ENCODE measurements at places on chromosomes 7 and 10. TPM values are rescaled to one million over a fixed set of nuclear protein-coding genes. Genes with fewer than 3 reads are reported as not detected.

The OPN1SW gene
- total RNA-seq = not detected

The MYL10 gene
- total RNA-seq = not detected

The SLK gene
- total RNA-seq = 26.7 TPM

The COBL gene
- not detected for total RNA-seq

The CYP2C19 gene
- total RNA-seq = not detected

The LRRC4 gene
- total RNA-seq = 0.16 TPM

- DNase-seq = no peak
- peak overlapping the region; percentile 45 for H3K27ac ChIP-seq
- peaks cover 67% of the 10 kb centered on the region for H3K4me1 ChIP-seq
- no peaks in the 10 kb centered on the region for H3K27me3 ChIP-seq
Observed at GRCh38 chr10:22672319-22673090, 41.9 kb downstream of the PIP4K2A start.

- H3K36me3 ChIP-seq = peaks cover 57% of the 10 kb centered on the region
- peaks cover 54% of the 10 kb centered on the region for H3K4me1 ChIP-seq
- H3K27ac ChIP-seq = peak overlapping the region; percentile 97
- H3K27me3 ChIP-seq = no peaks in the 10 kb centered on the region
- DNase-seq = peak; percentile 74
- H3K4me3 ChIP-seq = peak overlapping the region; percentile 94
Observed at GRCh38 chr7:100221231-100221718, 1.5 kb downstream of the PVRIG start.

- H3K4me1 ChIP-seq = no peaks in the 10 kb centered on the region
- no peak for DNase-seq
- no peak overlapping the region for H3K27ac ChIP-seq
- H3K4me3 ChIP-seq = no peak overlapping the region
- peaks cover 26% of the 10 kb centered on the region for H3K27me3 ChIP-seq
- H3K36me3 ChIP-seq = no peaks in the 10 kb centered on the region
Observed at GRCh38 chr7:1672851-1673486, 2.9 kb downstream of the ELFN1 start.

DNA sequence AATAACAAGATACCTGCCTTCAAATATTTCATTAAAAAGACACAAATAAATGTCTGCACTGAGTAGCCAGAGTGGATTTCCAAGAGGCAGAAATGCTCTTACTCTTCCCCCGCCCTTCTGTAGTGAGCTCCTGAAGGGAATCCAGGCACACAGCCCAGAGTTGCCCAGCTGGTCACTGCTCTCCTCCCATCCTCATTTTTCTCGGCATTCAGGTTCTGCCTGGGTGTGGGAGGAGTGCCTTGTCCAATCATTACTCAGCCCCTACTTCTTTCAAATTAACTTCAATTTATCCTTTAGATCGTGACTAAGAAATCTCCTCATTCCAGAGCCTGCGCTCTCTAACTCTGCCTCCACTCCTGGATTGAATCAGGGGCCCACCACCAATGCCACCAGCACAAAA is 12.2 kb downstream of the CCDC6 start:
- no peaks in the 10 kb centered on the region for H3K27me3 ChIP-seq
- no peak overlapping the region for H3K27ac ChIP-seq
- no peak for DNase-seq
- H3K36me3 ChIP-seq = peaks cover 25% of the 10 kb centered on the region
- H3K4me1 ChIP-seq = peaks cover 45% of the 10 kb centered on the region

- H3K4me1 ChIP-seq = no peaks in the 10 kb centered on the region
- no peak overlapping the region for H3K27ac ChIP-seq
- DNase-seq = no peak
- H3K36me3 ChIP-seq = no peaks in the 10 kb centered on the region
- no peaks in the 10 kb centered on the region for H3K27me3 ChIP-seq
Observed at GRCh38 chr7:29424295-29424983, 139.2 kb upstream of the PRR15 start.

DNA sequence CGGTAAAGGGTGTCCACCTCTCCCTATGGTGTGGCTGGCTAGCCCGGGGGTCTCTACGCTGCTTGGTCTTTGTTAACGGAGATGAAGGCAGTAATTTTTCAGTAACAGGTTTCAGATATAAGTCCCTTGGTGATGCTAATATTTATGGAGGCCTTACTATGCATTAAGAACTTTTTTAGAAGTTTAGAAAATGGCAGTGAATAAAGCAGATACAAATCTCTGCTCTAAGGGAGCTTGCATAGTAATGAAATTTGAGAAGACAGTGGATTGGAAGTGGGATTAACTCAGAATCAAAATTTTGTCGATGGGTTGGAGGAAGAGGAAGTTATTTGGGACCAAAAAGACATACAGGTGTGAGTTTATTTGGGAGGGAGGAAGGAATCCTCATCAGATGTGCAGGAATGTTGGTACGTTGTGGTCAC is 445 bp downstream of the SSBP1 start:
- peaks cover 48% of the 10 kb centered on the region for H3K36me3 ChIP-seq
- peak overlapping the region; percentile 93 for H3K27ac ChIP-seq
- no peaks in the 10 kb centered on the region for H3K27me3 ChIP-seq
- DNase-seq = no peak
- H3K4me1 ChIP-seq = peaks cover 23% of the 10 kb centered on the region

DNA sequence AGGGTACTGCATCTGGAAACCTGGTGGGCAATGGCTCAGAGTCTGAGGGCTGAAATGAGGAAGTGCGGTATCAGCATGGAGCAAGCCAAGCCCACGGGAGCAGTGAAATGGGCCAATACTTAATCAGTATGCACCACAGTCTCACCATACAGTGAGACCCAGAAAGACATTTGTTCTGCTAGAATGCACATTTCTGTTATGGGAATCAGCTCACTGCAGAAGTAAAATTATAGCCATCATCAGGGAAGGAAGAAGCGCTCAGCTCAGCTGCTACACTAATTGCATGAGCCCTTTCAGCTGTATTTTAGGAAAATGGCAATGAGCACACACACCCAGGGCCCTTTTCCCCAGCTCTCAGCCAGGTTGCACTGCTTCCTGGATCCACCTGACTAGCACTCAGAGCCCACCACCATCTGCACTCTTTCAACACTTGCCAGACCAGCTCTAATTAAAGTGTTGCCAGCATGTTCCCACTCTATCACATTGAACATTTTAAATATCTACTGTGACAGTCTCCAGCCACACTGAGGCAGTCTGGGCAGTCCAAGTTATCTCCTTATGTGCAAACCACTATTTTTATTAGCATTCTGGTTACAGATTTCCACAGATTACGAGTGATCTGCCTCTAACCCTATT is 44.2 kb upstream of the PIK3AP1 start:
- H3K36me3 ChIP-seq = no peaks in the 10 kb centered on the region
- peaks cover 16% of the 10 kb centered on the region for H3K27me3 ChIP-seq
- no peak overlapping the region for H3K27ac ChIP-seq
- no peaks in the 10 kb centered on the region for H3K4me1 ChIP-seq
- DNase-seq = no peak
- no peak overlapping the region for H3K4me3 ChIP-seq

DNA sequence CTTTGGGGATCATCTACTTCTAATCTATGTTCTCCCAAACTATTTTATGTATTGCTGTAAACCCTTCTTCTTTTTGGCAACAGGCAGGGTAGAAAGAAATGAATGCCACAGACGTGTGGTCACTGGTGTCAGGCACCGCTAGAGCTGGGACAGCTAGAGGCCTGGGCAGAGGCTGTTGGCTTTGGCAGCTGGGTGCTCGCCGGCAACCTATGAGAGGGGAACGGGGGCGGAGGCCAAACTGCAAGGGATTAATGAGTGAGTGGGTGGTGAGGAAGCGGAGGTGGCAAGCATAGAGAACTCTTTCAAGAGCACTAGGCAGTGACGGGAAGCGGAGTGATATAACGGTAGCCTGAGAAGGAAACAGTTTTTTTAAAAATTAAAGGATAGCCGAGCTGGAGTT is 78.5 kb downstream of the CREB5 start:
- DNase-seq = no peak
- H3K4me1 ChIP-seq = no peaks in the 10 kb centered on the region
- no peak overlapping the region for H3K27ac ChIP-seq
- peaks cover 4% of the 10 kb centered on the region for H3K27me3 ChIP-seq

GRCh38 chr7:155746188-155746587 is 66.1 kb downstream of the SHH start:
- H3K27ac ChIP-seq = peak overlapping the region; percentile 82
- H3K4me1 ChIP-seq = peaks cover 61% of the 10 kb centered on the region
- H3K27me3 ChIP-seq = no peaks in the 10 kb centered on the region
- peaks cover 75% of the 10 kb centered on the region for H3K36me3 ChIP-seq
- H3K4me3 ChIP-seq = peak overlapping the region; percentile 45

DNA sequence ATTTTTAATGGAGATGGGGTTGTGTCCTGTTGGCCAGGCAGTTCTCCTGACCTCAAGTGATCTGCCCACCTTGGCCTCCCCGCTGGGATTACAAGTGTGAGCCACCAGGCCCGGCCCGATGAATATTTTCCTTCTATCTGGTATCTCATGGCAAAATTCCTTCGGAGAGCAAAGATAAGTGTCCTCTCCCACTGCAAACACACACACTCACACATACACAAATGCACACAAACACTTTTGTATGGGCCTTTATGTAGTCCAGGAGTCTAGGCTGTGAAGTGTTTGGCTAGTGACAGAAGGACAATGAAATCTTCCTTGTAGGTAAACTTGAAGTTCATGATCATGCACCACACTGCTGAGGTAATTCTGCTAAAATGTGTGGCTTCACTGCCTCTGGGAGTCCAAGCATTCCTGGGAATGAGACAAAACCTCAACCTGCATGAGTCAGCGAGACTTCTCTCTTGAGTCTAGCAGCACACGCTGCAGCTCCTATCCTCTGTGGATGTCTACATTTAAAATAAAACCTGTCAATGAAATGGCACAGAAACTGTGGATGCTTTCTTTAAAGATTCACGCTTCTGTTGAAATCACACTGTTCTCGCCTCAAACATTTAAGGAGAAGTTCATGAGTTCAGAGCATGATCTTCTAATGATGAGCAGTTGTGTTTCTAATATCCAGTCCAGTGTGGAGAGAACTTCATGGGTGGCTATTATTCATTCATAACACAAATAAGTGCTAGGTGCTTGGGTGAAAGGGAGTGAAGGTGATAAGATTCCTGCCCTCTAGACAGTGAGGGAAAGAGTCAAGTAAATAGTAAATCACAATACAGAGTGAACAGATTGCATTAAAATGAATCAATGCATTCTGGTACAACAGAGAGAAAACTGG is 96.5 kb downstream of the NRP1 start:
- H3K36me3 ChIP-seq = no peaks in the 10 kb centered on the region
- H3K27me3 ChIP-seq = peaks cover 44% of the 10 kb centered on the region
- peaks cover 3% of the 10 kb centered on the region for H3K4me1 ChIP-seq
- DNase-seq = no peak
- H3K4me3 ChIP-seq = no peak overlapping the region

DNA sequence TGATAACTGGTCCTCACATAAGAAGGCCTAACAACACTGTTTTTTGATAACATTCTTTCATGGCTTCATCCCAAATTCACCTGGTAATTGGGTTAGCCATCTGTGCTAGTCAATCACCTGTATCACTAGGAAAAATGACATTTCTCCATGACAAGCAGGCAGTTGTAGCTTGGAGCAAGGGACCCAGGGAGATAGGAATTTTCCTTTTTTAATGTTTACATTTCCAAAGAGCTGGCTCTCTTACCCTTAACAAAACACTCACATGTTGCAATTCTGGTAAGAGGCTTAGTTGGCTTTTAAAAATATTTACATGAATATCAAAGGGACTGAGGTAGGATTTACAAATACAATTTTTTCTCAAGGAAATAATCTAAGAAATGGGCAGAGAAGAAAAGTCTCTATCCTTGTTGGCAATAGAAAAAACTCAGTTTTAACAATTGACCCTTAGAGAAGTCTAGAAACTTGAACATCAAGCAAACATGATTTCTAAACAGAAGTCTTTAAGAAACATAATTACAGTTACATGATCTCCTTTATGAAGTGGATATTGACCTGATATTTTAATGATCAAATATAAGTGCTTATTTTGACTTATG is 16.1 kb upstream of the AKR1C1 start:
- DNase-seq = no peak
- H3K36me3 ChIP-seq = no peaks in the 10 kb centered on the region
- H3K4me3 ChIP-seq = no peak overlapping the region
- no peak overlapping the region for H3K27ac ChIP-seq
- H3K4me1 ChIP-seq = no peaks in the 10 kb centered on the region

- no peak for DNase-seq
- no peak overlapping the region for H3K27ac ChIP-seq
- H3K36me3 ChIP-seq = peaks cover 4% of the 10 kb centered on the region
- H3K27me3 ChIP-seq = no peaks in the 10 kb centered on the region
- peaks cover 7% of the 10 kb centered on the region for H3K4me1 ChIP-seq
Observed at GRCh38 chr10:124955243-124955642, 13.3 kb downstream of the ZRANB1 start.

DNA sequence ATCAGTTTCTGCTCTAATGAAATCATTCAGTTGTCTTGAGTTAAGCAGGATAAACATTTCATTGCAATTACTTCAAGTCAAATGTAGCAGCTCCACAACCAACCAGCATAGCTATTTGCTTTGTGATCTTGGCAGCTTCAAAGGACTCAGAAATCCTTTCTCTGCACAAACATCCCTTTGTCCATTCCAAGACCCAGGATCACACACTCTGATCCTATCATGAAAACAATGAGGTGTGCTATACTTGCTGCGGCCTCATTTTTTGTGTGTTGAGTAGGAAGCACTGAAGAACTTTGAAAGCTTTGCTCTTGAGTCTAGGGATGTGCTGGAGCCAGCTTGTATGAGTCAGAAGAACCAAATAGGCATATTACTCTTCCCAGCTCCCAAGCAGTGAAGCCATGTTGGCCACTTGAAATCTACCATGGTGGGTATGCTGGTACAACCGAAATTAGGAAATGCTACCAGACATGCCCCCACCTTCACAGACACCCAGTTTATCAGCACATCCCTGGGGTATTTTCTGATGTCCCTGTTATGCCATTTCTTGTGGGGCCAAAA is 199.4 kb upstream of the PRSS58 start:
- no peak overlapping the region for H3K4me3 ChIP-seq
- H3K27me3 ChIP-seq = peaks cover 11% of the 10 kb centered on the region
- DNase-seq = no peak

DNA sequence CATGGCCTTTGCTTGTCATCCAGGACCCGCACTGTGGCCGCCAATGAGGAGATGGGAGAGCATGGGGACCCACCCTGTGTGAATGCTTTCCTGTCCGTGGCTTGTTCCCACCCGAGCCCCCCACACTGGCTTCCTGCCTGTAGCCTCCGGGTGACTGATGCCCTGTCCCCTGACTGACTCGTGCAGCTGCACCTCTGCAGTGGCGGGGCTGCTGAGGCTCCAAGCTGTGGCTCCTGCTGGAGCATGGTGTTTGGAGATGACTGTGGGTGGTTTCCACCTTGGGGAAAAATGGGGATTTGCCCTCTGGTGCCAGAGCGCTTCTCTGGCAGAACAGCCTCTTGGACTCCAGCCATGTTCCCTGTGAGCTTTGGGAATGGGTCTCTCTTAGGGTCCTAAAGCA is 2.1 kb downstream of the CAMK1D start:
- DNase-seq = no peak
- no peak overlapping the region for H3K27ac ChIP-seq
- no peaks in the 10 kb centered on the region for H3K36me3 ChIP-seq

GRCh38 chr10:60182691-60183090 is 207.0 kb downstream of the ANK3 start:
- no peak overlapping the region for H3K4me3 ChIP-seq
- H3K27ac ChIP-seq = no peak overlapping the region
- no peaks in the 10 kb centered on the region for H3K36me3 ChIP-seq
- DNase-seq = no peak
- peaks cover 2% of the 10 kb centered on the region for H3K4me1 ChIP-seq

Data from activated T-helper 2 cell treated with anti-CD3 and anti-CD28 coated beads, Interferon-gamma antibody, Interleukin-2, Interleukin-4, amounts not matched to agents 10 μg/mL and 5 μg/mL and 100 μg/mL, durations not matched to agents 14 hours and 24 hours and 36 hours (primary cell).